T-helper 2 cell (primary cell): ENCODE measurements at places on chromosomes 13 and 19.

DNA sequence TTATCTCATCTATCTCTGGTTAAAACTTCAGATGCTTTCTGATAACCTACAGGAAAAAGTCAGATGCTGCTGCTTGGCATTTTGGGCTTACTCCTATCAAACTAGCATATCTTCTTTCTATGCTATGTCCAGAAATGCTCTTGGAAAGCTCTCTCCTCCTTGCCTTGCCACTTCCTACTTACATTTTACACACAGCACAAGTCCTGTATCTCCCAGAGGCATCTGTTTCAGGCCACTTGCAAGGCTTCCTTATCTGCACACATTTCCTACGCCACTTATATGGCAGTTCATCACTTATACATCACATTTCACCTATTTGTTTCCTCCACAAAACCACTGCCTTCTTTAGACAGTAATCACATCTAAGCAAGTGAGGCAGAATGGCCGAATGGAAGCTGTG lies 220.3 kb downstream of the DNAJC15 start:
- no peak for DNase-seq

DNA sequence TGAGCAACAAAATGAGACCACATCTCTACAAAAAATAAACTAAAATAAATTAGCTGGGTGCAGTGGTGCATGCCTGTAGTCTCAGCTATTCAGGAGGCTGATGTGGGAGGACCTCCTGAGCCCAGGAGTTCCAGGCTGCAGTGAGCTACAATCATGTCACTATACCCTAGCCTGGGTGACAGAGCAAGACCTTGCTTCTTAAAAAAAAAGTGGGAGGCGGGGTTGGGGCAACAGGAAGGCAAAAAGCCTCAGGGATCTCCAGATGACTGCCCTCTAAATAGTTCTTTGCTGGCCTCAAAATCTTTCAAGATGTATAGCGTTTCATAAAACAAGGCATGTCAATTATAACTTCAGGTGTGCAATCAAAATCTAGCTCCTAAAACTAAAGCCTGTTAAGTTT lies 18.5 kb downstream of the CEACAM8 start:
- no peak for DNase-seq

GRCh38 chr13:62910541-62911060 lies 1495.0 kb upstream of the PCDH20 start:
- DNase-seq, result no peak

- DNase-seq, result no peak
Measured at GRCh38 chr13:26604784-26605545, 47.5 kb downstream of the WASF3 start.

- no peak for DNase-seq
Measured at GRCh38 chr19:32475141-32476031, 69.8 kb downstream of the DPY19L3 start.

DNA sequence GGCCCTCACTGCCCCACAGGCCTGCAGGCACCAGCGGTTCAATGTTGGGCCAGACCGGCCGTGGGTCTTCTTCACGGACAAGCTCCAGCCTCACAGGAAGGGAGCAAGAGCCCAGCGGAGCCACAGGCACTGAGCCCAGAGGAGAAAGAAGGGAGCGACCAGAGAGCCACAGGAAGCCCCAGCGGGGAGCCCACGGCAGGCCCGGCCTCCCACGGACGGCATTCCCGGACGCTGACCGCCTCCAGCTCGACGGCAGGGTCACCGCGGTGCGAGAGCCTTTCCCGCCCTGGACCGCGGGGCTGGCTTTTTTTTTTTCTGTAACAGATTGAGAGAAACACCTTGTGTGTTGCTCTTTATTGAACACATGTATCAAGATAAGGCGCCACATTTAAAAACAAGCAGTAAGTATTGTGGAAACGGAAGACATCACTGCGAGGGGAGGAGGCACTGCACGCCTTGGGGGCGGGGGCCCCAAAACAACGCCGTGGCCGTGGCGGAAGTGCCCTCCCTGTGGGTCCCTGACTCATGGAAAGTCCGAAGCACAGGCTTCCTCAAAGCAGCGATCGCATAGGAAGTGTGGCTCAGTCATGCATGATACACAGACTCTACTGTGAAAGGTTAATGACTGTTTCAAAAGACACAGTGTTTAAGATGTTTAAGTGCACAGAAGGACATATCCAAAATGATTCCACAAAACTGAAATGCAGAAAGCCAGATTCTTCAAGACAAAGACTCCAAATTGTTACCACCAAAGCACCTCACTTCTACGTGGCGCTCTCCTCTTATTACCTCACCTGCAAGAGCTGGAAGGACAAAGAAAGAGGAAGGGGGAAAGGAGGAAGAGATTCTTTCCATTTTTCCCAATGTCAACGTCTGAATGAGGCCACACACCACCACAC lies 3.5 kb downstream of the RASA3 start:
- peak; percentile 78 for DNase-seq

DNA sequence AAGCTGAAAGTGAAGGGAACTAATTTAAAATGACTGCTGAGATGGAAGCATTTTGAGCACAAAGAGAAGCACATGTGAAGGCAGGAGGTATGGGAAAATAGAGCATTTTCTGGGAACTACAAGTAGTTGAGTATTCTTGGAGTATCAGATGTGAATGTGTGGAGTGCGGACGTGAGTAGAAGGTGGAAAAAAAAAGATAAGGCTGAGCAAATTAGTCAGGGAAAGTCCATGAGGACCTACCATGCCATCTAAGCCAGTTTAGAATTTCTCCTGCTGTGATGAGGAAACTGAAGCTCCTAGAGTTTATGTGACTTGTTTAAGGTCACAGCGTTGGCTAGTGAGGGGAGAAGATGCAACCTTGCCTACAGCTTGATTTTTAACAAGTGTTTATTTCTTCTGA lies 578.1 kb upstream of the MIR17HG start:
- DNase-seq, result no peak

DNA sequence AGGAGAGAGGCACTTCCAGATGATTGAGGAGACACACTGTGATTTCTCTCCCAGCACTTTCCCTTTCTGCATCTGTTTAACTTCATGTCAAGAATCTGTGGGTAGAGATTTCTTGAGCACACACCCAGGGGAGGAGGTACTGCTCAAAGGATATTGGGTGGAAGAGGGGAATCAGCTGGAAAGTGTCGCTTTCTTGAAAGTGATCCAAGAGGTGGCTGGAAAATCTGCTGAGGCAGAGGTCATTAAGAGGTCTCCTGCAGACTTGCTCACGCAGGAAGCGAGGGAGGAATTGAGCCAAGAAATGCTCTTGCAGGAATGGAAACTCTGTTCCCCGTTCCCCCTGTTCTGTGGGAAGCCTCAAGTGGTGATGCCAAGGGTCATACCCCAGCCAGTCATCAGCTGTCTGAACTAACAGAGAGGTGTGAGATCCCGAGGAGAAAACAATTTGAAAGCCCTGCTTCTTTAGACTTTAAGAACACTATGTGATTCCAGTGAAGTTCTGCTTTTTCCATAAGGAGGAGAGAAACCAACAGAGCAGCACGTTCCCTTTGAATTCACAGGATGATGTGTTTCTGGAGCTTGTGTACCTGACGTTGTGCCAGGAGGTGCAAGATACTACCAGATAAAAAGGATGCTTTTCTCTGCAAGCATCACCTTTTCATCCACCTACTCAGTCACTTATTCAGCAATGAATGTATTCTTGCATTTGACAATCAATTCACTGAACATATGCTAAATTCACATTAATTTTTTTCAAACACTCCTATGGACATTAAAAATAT lies 163.4 kb upstream of the GPR12 start:
- no peak for DNase-seq

DNA sequence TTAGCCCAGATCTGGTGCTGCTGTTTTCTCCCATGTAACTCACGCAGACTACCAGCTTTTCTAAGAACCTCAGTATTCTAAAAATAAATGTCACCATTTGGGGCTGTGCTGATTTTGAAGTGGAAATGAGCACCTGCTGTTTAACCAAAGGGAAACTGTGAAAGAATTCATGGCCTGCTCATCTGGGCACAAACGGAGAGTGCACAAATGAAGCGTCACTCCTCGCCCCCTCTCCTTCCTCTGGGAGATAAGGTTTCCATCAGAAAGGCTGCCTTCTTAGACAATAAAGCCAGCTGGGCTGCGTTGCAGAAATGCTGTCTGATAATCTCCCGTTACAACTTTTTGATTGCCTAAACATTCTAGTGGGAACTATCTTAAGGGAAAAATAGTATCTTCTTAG lies 73.7 kb upstream of the SLC15A1 start:
- no peak for DNase-seq

DNA sequence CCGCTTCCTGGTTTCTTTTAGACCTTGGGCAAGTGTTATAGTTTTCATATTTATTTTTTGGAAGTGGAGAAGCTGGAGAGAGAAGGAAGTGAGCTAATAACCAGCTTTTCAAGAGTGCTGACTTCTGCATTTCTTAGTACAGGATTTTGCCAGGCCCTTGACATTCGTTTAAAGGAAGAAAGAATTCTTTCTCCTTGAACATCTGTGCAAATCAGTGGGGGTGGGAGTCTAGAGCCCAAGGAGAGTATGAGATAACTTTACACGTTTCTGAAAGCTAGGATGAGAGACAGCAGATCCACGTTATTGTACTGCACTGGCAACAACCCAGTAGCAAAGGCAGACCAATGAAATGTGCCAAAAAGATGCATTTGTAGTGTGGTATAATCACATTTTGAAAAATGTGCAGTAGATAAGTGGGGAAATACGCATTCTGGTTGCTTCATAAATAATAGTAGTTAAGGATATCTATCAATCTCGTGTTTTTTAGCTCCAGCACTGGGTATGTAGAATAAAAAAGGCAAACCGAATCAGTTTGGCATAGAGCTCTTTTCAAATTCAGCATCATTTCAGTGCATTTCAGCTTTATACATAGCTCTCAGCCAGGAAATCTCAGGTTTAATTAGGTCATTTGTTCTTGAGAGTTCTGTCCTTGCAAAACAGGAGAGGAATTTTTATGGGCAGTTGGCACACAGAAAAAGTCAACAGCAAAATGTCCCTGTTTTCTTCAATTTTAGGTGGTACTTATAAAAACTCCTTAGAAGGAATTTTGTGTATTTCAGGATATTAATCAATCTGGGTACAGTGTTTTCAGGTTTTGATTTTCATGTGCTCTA lies 4.3 kb downstream of the RNF113B start:
- no peak for DNase-seq

- no peak for DNase-seq
Measured at GRCh38 chr19:49120325-49120683, 960 bp downstream of the PPFIA3 start.
